Stimulated activated CD4-positive, alpha-beta T cell treated with anti-CD3 and anti-CD28 coated beads, Interleukin-4, amount 100 ng/mL, for 24 hours (primary cell): ENCODE measurements at places on chromosomes 5 and 9.

DNA sequence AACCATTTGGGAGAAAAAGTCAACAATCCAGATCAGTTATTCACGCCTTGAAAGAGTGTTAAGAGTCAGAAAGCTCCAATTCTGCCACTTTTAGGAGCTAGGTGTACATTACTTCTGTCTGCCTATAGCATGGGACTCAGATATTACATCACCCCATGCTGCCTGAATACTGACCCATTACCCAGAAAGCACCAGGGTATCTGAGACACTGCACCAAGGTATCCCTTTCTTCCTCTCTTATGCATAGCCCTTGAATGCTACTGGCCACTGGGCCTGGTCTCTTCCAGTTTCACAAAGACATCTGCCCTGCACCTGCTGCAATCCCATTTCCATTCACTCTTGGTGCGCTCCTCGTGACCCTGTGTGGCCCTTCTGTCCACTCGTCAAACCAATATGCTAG lies 2.6 kb downstream of the STRBP start:
- no peak for DNase-seq

DNA sequence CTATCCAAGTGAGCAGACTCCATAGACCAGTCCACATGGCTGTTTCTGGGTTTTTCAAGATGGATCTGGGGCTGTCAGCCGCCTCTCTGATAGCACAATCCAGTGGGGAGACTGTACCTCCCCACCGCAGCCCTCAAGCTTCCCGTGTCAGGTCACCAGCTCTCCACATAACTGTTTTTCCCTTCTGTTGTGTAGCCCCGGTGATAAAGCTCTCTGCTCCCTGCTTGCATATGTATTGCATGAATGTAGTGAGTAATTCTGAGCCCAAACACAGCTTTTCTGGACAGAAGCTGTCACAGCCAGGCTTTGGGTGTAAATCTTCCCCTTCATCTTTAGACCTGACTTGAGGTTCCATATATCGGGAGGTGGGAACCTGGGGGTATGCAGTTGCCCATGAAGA lies 23.1 kb upstream of the CFAP157 start:
- no peak for DNase-seq

- DNase-seq: no peak
Measured at GRCh38 chr5:124841829-124842712, 95.6 kb upstream of the ZNF608 start.

- DNase-seq: no peak
Measured at GRCh38 chr5:124905256-124906130, 159.1 kb upstream of the ZNF608 start.

DNA sequence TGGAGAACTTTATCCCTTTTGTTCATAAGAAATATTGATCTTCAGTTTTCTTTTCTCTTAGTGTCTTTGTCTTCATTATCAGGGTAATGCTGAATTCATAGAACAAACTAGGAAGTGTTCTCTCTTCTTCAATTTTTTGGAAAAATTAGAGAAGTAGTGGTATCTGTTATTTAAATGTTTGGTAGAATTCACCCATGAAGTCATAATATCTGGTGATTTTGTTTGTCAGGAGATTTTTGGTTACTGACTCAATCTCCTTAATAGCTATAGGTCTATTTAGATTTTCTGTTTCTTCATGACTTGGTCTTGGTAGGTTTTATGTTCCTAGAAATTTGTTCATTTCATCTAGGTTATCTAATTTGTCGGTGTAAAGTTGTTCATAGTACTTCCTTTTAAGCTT lies 45.4 kb upstream of the STARD4 start:
- DNase-seq: no peak

GRCh38 chr9:90322296-90322695 lies 320.3 kb downstream of the DIRAS2 start:
- no peak for DNase-seq

- no peak for DNase-seq
Measured at GRCh38 chr5:53010814-53011213, 21.7 kb downstream of the ITGA2 start.

DNA sequence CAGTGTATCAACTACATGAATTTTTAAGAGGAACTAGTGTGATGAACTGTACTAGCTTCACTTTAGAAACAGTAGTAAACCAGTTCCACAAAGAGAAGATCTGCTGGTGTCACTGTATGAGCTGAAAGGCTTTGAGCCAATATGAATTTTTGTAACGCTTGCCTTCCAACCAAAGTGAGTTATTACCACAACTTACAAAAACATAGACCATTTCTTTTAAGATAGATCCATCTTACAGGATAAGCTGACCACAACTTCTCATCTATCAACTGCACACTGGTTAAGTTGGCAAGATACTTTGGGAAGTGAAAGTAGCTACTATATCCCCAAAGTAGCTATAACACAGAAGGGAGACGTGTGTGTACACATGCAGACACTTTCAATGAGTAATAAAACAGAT lies 849.6 kb upstream of the DMAC1 start:
- DNase-seq: no peak

DNA sequence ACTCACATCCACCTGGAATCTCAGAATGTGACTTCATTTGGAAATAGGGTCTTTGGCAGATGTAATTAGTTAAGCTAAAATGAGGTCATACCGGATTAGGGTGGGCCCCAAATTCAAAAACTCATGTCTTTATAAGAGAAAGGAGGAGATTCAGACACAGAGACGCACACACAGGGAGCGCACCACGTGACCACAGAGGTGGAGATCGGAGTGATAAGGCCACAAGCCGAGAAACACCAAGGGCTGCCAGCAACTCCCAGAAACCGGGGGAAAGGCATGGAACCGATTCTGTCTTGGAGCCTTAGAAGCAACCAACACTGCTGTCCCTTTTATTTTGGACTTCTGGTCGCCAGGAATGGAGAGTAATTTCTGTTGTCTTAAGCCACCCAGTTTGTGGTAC lies 31.8 kb upstream of the LMX1B start:
- DNase-seq: no peak

DNA sequence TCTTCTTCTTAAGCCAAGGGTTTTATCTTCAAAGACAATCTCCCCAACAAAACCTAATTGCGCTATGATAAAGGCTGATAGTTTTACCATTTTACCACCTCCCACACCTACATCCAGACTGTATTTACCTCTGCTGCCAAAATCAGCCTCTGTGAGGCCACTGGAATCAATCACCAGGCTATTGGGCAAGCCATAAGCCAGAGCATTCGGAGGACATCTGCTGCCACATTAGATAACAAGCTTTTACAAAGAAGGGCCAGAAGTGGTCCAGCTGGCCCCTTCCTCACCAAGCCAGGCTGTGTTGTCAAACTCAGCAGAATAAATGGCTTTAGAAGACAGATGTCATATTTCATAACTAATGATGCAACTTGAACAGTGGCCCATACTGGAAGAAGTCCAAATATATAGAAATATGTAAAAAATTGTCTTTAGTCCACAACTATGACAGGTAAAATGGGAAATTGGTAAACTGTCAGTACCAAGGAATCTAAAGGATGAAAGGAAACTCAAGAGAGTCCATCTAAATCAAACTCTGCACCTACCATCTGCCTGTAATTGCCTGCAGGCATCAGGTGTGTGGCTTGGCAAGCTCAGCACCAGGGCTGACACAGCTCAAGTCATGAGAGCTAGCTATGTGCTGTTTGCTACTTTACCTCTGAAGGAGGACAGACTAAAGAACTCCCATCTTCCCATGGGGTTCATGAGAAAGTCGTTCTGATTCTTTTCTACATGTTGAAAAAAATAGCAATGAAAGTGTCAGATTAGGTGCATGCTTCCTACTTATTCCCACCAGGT lies 16.1 kb downstream of the SLC45A2 start:
- DNase-seq: no peak

DNA sequence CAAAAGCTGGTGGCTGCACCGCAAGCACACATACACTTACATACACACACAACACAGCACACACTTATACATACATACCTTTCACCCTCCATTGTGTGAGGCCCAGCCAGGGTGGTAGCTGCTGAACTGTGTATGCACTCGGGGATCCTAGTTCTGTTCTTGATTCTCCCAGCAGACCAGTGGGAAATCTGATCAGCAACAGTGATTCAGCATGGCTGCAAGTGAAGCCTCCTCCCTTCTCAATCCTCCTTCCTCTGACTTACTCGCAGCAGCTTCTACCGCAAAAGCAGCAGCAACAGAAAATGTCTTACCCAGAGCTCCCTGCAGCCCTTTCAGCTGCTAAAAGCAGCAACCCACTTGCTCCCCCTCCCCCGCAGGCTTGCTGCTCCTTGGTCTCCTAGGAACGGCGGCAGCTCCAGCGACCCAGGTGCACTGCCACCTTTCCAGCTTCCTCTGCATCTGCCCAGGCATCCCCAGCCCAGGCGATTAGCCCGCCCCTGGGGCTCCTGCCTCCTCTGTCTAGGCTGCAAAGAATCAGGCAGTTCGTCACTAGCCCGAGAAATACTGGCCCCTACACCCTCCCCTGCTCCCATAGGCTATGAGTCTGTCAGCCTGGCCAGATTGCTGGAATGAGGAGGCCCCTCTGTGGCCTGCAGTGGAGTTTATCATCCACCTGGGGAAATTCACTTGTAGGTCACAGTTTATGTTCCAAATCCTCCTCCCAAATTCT lies at the start of gene KLHL3:
KLHL3 (minus strand) TSS at position 535 of the 730 bp plus-strand sequence; CDS start at position 92, 443 bp downstream.
- peak; percentile 44 for DNase-seq

DNA sequence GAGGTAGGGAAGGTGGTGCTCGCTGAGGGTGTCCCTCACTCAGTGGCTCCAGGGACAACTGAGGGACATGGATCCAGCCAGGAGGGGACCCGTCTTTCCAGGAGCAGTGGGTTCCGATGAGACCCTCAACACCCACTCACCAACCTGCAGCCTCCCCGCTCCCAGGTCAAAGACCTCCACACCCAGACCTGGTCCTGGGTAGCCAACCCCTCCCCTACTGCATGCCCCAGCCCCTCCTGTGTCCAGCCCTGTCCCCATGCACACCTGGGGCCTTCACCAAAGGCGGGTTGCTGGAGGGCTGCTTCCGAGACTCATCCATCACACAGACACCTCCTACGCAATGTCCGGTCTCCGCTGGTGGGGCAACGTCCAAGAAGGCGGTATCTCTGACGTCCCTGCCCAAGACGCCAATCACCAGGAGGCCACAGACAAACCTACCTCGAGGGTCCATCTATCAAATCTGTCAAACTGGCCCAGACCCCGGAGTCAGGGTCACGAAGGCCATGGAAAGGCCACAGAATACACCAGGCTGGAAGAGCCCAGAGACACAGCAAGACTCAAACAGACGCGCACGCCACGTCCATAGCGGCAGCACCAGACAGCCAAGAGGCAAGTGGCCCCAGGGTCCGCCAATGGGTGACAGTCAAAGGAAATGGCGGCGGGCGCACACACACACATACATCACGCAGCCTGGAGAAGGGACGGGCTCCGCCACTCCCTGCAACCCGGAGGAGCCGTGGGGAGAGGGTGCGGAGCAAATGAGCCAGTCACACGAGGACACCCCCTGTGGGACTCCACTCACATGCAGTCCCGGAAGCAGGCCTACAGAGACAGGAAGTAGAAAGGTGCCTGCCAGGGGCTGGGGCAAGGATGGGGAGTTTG lies 10.8 kb downstream of the NACC2 start:
- no peak for DNase-seq

DNA sequence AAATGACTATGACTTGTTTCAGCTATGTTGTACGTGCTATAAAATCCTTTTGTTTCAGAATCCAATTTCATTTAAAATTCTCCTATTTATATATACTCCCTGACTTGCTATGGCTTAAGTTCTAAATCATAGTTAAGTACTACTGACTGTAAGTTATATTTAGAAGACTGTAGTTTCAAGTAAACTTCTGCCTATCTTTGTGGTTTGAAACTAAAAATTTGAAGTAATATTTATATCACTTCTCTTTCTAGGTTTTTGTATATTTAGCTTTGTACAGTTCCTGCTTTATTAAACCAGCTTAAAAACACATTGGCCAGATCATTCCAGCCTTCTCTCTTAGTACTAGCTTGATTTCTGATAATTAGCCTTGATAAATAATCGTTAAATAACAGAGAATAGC lies 196.3 kb downstream of the MLLT3 start:
- no peak for DNase-seq

GRCh38 chr9:135910216-135910615 lies 2.9 kb upstream of the CAMSAP1 start:
- DNase-seq: no peak

- no peak for DNase-seq
Measured at GRCh38 chr5:129639331-129639730, 108.6 kb upstream of the MINAR2 start.

GRCh38 chr5:63686938-63687337 lies 275.3 kb downstream of the HTR1A start:
- DNase-seq: no peak

GRCh38 chr5:78983601-78984438 lies 1.3 kb downstream of the ARSB start:
- DNase-seq: no peak
